Sigmoid colon (tissue), 7 donors: ENCODE measurements at places on chromosomes 11 and 22. TPM values are rescaled to one million over a fixed set of nuclear protein-coding genes. Genes with fewer than 3 reads are reported as not detected.

Gene C11orf54
- polyA plus RNA-seq = 43.8 TPM

Gene RASD2
- 12.0 TPM for polyA plus RNA-seq

Gene KCNJ1
- not detected for polyA plus RNA-seq

Gene CYB5R3
- polyA plus RNA-seq = 44.9 TPM

Gene CLDN5
- 63.3 TPM for polyA plus RNA-seq

Gene TPCN2
- polyA plus RNA-seq = 1.6 TPM

Gene MS4A6E
- not detected for polyA plus RNA-seq

Gene PTGDR2
- polyA plus RNA-seq = 0.60 TPM

Gene SYCE3
- polyA plus RNA-seq = not detected

Gene IFITM1
- 58.9 TPM for polyA plus RNA-seq

Gene KDM4F
- not detected for polyA plus RNA-seq

Gene PLA2G3
- not detected for polyA plus RNA-seq

Gene DDTL
- polyA plus RNA-seq = 2.8 TPM

Gene POTEH
- 0.60 TPM for polyA plus RNA-seq

Gene C11orf21
- polyA plus RNA-seq = 6.2 TPM

Gene SLC22A25
- polyA plus RNA-seq = not detected

Gene LRRC74B
- 0.06 TPM for polyA plus RNA-seq

Gene KBTBD3
- polyA plus RNA-seq = 4.2 TPM

Gene TEX12
- not detected for polyA plus RNA-seq

Gene LMNTD2
- 3.5 TPM for polyA plus RNA-seq
